ENCODE measurements at places on chromosomes 2 and 18.

DNA sequence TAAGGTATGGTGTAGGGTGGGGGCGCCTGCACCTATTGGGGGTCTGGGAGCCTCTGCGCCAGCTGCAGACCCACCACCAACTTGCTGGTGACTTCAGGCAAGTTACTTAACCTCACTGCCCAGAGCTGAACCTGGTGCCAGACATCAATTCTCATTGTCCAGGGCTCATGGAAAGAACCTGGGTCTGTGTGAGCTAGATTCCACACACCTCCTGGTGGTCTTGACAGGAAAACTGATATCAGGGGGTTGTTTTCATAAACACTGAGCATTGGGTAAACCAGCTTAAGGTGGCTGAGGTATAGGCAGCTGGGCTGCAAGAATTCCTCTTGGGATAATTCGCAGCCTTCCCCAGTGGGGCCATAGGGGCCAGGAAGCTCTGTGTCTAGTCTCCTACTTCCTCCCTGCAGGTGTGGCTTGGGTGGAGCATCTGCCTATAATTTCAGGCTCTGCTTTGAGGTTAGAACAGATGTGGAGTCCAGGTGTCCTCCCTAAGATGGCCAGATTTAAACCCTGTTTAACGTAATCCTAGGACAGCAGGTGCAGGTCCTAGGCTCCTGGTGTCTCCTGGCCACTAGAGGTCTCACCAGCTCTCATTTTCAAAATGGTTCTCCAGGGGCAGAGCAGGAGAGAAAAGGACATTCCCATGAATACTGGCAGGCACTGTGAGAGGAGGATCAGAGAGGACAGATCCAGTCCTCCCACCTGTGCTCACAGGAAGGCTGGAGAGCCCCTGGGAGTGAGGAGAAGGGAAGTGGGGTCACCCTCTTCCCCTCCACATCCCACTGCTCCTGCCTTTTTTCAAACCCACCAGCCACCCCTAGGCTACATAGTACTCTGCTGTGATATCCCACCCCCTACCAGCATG, 100.4 kb upstream of the SMAD2 start:
- DNase-seq = no peak

GRCh38 chr18:75076286-75076685, 132.7 kb downstream of the PTGR3 start:
- DNase-seq = no peak

DNA sequence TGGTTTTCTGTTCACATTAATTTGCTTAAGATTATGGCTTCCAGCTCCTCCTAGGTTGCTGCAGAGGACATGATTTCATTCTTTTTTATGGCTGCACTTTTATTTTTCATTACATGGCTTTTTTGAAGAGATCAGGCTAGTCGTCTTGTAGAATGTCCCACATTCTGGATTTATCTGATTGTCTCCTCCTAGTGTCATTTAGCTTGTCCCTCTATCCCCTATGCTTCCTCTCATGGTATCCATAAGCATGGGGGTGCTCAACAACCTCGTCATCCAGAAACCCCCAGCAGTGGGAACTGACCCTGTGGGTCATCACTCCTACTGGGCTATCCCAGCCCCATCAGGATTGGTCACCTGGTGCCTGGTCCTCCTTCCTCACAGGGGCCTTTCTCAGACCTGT, 49.6 kb downstream of the SERTAD2 start:
- DNase-seq = no peak

DNA sequence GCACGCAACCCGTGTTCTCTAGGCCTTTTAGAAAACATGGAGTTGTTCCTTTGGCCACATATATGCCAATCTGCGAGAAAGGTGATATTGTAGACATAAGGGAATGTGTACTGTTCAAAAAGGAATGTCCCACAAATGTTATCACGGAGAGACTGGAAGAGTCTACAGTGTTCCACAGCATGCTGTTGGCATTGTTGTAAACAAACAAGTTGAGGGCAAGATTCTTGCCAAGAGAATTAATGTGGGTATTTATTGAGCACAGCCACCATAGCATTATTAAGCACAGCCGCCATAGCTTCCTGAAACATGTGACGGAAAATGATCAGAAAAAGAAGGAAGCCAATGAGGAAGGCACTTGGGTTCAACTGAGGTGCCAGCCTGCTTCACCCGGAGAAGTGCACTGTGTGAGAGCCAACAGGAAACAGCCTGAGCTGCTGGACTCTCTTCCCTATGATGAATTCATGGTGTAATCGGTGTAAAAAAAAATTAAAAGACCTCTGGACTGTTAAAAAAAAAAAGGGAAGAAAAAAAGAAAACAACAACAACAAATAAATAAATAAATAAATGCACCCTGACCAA, 29.0 kb upstream of the REL start:
- DNase-seq = no peak

DNA sequence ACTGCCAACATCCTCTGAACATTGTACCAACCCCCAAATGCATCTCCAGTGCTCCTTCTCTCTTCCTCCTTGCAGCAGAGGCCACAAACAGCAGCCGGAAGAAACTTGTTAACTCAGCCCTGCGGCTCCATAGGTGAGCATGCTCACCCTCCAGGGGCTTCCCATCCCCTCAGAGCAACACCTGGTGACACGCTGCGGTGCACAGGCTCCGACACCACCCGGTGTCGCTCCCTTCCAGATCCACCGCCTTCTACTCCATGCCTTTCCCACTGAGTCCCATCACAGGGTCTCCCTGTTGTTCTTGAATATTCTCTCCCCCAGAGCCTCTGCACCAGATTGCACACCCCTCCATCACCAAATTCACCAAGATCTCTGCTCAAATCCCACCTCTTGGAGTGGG, 171.5 kb upstream of the FHL2 start:
- no peak for DNase-seq

DNA sequence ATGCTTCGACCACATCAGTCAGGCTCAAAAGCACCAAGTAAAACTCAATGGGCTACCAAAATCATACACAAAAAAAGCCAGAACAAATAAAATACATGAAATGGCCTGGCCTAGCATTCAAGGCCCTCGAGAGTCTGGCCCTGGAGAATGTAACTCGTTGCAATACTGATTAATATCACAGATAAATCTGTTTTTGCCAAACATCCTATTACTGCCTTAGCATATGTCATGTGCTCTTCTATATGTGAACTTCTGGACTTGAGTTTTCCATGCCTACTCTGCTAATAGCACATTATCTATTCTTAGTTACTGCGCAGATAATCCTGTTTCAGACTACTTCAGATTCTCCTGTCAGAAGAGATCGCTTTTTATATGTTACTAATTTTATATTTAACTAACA, 250.7 kb upstream of the SMAD7 start:
- no peak for DNase-seq

DNA sequence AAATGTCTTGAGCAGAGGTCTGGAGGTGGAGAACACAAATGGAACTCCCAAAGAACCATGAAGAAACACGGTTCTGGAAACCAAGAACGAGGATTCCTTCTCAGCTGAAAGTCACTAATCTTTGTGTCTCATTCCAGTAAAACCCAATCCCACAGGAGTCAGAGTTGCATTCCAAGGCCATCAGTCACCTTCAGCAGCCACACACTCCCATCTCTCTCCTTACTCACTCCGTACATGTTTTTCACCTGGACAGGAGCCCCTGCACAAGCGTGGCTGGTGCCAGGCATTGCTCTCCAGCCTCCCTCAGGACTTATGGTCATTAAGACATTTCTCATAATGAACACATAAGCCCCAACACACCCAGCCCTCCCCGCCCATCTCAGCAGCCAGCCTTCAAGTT, 175.4 kb upstream of the SIX2 start:
- no peak for DNase-seq

DNA sequence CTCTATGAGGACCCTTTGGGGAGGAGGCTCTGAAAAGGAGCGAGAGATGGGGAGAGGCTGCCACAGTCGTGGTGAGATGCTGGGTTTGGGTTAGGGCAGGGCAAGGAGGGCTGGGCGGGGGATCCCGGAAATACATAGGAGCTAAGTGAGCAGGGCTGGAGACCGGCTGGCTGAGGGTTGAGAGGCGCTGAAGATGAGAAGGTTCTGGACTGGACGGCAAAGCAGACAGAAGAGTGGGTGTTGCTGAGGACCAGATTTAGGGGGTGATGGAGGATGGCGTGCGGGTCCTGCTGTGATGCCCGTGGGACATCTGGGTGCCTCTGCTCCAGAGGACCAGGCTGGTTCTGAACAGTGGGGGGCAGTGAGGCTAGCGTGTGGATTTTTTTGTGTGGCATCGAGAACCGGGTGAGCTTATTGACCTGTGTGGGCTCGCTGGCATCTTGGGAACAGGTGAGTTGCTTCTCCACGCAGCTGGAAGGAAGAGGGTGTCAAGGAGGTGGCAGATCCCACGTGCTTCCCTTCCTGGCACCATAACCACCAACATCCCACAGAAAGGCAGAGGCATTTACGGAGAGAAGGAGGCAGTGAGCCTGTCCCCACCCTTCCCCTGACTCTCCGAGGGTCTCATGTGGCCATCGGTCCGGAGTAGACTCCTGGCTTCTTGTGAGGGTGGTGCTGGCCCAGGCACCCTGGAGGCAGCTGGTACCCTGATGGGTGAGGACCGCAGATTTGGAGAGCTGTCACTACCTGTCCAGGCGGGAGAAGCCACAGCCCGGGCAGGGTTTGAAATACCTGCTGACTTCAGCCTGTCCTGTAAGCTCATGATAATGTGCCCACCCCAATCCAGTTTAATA, 70.3 kb downstream of the ASB1 start:
- no peak for DNase-seq

DNA sequence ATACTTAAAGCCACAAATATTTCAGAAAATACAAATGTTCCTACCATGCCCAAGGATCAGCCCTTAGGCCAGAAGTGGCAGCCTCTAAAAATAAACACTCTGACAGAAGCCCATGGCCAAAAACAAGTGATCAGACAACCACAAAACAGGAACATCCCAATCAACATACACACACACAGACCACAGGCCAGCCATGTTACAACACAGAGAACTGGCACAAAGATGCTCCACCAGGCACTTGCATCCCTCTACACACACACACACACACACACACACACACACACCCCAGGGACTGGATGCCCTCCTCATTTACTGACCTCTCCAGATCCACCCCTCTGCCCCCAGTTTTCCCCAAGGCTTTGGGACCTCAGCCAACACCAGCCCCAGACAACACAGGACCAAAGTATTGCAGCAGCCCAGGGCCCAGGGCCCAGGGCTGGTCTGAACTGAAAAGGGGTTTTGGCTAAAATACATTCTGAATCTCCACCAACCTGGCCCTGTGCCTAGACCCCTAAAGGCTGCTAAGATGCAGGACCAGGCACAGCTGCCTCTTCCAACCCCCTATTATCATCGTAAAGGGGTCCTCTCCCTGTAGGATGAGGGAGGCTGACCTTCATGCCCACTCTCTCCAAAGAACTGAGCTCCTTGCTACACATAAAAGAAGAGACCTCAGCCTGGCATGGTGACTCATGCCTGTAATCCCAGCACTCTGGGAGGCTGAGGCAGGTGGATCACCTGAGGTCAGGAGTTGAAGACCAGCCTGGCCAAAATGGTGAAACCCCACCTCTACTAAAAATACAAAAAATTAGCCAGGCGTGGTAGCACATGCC, 151.4 kb downstream of the TNS1 start:
- no peak for DNase-seq

GRCh38 chr2:161030260-161031063, 129.8 kb upstream of the TANK start:
- DNase-seq = no peak

GRCh38 chr2:236054125-236054524, 114.1 kb downstream of the GBX2 start:
- no peak for DNase-seq

- DNase-seq = no peak
These were observed 616.7 kb downstream of the GALR1 start for GRCh38 chr18:77866351-77866750.

- no peak for DNase-seq
These were observed 45.6 kb upstream of the TMEM178A start for GRCh38 chr2:39620067-39620466.

- DNase-seq = no peak
These were observed 72.5 kb downstream of the GPR39 start for GRCh38 chr2:132489150-132489549.

- no peak for DNase-seq
These were observed 114.1 kb downstream of the BCL11A start for GRCh38 chr2:60439219-60439974.

DNA sequence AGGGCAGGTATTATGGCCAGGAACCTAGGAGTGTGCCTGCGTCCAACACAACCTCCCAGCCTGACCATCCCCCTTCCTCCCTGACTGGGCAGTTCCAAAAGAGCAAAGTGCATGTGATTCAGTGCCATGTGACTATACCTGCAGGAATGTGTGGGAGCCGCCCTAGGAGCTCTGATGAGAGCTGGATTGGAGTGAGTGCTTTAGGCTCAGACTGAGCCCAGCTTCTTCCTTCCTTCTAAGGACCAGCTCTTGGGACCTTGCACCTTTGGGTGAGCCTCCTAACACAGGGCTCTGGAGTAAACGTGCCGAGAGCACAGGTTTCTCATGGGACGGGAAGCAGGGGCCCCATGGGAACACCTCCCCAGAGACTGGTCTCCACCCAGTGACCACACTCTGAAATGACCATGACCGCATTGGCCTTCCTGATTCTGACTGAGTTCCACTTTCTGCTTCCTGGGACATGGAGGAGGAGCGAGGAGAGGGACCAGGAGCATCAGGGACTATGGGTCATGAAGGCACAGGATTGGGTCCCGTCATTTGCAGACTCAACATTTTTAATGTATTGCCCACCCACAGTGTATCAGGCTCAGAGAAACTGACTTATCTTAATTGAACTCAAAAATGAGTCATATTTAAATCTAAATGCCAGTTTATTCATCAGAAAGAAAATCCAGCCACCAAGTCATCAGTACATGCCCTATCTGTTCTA, 87.8 kb upstream of the BCL2L11 start:
- no peak for DNase-seq

- DNase-seq = no peak
These were observed 23.5 kb downstream of the TNS1 start for GRCh38 chr2:217979151-217979811.

DNA sequence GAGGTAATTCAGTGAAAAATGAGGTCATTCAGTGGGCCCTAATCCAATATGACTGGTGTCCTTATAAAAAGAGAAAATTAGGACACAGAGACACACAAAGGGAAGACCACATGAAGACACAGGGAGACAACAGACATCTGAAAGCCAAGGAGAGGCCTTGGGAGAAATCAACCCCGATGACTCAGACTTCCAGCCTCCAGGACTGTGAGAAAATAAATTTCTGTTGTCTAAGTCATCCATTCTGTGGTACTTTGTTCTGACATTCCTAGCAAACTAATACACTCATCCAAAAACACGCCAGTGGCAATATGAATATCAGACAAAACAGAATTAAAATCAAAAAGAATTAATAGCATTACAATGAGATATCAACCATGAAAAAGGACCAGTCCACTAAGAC, 303.7 kb downstream of the SS18 start:
- DNase-seq = no peak

DNA sequence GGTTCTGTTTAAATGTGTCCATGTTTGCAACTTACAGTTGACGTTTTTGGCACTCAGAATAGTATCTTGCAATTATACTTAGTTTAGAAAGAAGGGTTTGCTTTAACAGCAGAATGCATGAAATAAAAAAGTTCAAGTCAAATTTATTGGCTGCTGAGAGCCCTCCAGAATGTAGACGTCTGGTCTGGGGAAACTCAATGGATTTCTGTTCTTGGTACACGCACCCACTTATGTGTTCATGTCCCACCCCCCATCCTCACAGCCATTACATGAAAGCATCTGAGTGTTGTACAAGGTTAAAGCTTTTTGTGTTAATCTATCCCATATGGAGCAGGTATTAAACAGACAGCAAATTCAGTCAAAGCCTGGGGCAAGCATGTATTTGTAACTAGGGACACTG, 219.5 kb downstream of the SOX11 start:
- DNase-seq = no peak

GRCh38 chr2:30363406-30363805, 83.6 kb upstream of the LCLAT1 start:
- DNase-seq = no peak

GRCh38 chr2:147351784-147352183, 493.0 kb upstream of the ACVR2A start:
- no peak for DNase-seq
